PC-3 (cell line): ENCODE measurements at places on chromosomes 1 and 21. TPM values are rescaled to one million over a fixed set of nuclear protein-coding genes. Genes with fewer than 3 reads are reported as not detected.

ZNF593OS gene
- not detected in 2 replicates for total RNA-seq

HSPB7 gene
- total RNA-seq = not detected in 2 replicates

DNA sequence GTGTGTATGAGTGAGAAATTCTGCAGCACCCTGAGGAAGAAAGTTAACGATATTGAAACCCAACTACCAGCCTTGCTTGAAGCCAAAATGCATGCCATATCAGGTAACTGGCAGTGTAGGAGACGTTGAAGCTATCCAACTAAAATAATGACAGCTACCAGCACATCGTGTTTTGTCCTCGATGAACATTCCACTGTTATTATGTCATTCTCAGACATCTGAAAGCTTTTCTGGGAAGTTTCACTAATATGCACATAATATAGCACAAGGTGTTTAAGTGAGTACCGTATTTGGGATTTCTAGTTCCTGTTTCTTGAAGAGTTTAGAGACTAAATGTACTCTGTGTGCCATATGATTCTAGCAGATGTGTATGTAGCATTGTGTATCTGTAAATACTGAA, 173.5 kb downstream of the DISC1 start:
- no peaks in the 10 kb centered on the region for H3K27me3 ChIP-seq
- H3K27ac ChIP-seq = no peak overlapping the region
- peak; percentile 40 for DNase-seq
- H3K4me1 ChIP-seq = peaks cover 10% of the 10 kb centered on the region
- H3K36me3 ChIP-seq = no peaks in the 10 kb centered on the region

- H3K4me1 ChIP-seq = peaks cover 27% of the 10 kb centered on the region
- 0 out of 2 replicates have a peak overlapping the region, but pooled peaks have one; percentile 1 for H3K27ac ChIP-seq
- H3K27me3 ChIP-seq = no peaks in the 10 kb centered on the region
- DNase-seq = no peak
- no peak overlapping the region for H3K4me3 ChIP-seq
These were observed 16.2 kb downstream of the CSRP1 start for GRCh38 chr1:201490708-201491131.

DNA sequence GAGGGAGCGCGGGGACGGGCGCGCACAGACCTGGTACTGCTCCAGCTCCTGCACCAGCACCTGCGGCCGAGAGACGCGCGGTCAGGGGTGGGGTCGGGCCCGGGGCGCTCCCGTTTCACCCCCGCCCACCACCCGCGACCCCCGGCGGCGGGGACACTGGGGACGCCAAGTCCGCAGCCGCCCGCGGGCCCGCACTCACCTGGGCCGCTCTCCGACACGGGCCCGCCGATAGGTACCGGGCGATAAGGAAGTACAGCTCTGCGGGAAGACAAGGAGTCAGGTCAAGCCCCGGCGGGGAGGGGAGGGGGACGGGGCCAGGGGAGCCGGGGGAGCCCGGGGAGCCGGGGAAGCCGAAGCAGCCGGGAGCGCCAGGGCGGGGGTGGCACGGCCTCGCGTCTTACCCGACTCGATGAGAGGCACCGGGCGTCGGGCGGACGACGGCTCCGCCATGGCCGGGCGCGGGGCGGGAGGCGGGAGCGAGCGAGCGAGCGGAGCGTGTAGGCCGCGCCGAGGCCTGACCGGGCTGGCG, 326 bp downstream of the BRWD1 start:
- peak overlapping the region; percentile 71; the same call in 1 of the 2 replicates for H3K27ac ChIP-seq
- no peaks in the 10 kb centered on the region for H3K27me3 ChIP-seq
- H3K4me3 ChIP-seq = peak overlapping the region; percentile 77
- peaks cover 10% of the 10 kb centered on the region; the same call in 1 of the 2 replicates for H3K36me3 ChIP-seq
- H3K4me1 ChIP-seq = peaks cover 20% of the 10 kb centered on the region
- DNase-seq = no peak

DNA sequence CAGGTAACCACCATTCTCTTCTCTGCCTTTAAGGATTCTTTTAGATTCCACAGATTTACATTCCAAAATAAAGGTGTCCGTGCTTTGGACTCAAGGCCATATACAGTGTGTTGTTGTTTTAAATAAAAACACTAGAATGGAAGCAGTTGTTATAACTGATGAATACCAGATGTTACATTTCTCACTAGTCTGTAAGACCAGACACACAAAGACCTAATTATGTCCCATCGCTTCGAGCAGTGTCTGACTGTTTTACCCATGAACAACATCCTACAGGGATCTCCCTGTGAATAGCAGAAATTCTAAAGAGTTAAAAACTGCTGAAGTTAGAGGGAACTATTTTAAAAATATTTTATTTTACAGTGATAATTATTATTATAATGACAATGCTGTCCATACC, 574.7 kb upstream of the ZP4 start:
- no peaks in the 10 kb centered on the region for H3K27me3 ChIP-seq
- no peaks in the 10 kb centered on the region for H3K36me3 ChIP-seq

- no peaks in the 10 kb centered on the region for H3K36me3 ChIP-seq
- H3K4me1 ChIP-seq = peaks cover 15% of the 10 kb centered on the region
- DNase-seq = peak; percentile 14
- no peak overlapping the region for H3K4me3 ChIP-seq
- no peaks in the 10 kb centered on the region for H3K27me3 ChIP-seq
These were observed 120.6 kb upstream of the RAVER2 start for GRCh38 chr1:64624218-64624713.

FMO4 gene
- total RNA-seq = 0.23 and 0.98 TPM in 2 replicates

DNA sequence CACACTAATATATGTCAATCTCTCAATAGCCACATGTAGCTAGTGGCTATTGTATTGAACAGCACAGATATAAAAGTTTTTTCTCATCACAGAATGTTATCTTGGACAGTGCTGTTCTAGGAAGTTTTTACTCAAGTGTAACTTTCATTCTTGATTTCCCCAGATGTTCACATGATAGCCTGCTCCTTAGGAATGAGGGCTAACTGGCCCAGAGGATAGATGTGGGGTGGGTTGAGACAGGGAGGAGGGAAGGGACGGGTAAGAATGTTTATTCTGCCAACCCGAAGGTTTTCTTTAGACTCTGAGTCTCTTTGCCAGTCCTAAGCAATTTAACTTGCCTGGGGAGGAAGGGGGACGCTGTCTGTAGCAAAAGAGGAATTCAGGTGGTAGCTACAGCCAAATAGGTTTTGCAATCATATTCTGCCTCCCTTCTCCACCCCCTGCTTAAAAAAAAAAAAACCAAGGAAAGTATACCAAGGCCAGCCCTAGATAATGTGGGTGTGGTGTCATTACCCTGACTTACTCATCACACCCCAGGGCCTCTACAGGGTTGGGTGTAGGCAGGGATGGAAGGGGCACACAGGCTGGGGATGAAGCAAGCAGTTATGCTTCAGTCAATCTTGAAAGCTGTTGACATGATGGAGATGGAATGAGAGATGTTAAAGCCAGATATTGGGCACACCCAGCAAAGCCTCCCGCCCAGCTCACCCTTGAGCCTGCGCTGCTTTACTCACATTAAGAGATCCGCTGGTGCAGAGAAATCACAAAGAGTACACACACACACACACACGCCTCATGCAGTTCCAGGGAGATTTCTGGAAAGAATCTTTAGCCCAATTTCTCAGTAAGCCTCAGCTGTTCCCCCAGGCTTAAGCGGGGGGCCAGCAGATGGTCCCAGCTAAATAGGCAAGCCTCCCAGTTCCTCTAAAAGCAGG, 59.9 kb downstream of the PLXNA2 start:
- peak overlapping the region; percentile 91 for H3K27ac ChIP-seq
- H3K4me1 ChIP-seq = peaks cover 82% of the 10 kb centered on the region
- H3K36me3 ChIP-seq = no peaks in the 10 kb centered on the region
- H3K4me3 ChIP-seq = peak overlapping the region; percentile 29; the same call in 1 of the 2 replicates

MYCL gene
- 4.0 and 6.6 TPM in 2 replicates for total RNA-seq

DNA sequence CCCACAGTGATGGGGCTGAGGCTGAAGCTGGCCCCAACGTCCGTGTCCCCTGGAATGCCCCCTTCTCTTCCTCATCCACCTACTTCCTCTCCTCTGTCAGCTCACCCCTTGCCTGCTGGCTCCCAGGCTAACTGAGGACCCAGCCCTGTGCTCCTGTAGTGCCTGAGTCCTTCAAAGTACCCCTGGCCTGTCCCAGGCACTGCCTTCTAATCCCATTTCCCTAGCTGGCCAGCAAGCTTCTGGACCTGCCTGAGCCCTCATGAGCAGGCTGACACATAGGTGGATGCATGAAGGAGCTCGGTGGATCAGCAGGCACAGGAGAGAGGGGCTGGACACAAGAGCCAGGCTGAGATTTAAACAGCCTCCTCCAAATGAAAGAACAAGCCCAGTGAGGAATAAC, 650.8 kb downstream of the NPHP4 start:
- H3K4me1 ChIP-seq = no peaks in the 10 kb centered on the region
- H3K27me3 ChIP-seq = no peaks in the 10 kb centered on the region
- H3K4me3 ChIP-seq = no peak overlapping the region
- no peak for DNase-seq
- H3K36me3 ChIP-seq = no peaks in the 10 kb centered on the region

- peaks cover 23% of the 10 kb centered on the region for H3K4me1 ChIP-seq
- H3K4me3 ChIP-seq = no peak overlapping the region
- H3K27ac ChIP-seq = no peak overlapping the region
- no peaks in the 10 kb centered on the region for H3K27me3 ChIP-seq
- DNase-seq = peak; percentile 4
- H3K36me3 ChIP-seq = no peaks in the 10 kb centered on the region
These were observed 296.8 kb downstream of the TPR start for GRCh38 chr1:186078245-186078644.

DNA sequence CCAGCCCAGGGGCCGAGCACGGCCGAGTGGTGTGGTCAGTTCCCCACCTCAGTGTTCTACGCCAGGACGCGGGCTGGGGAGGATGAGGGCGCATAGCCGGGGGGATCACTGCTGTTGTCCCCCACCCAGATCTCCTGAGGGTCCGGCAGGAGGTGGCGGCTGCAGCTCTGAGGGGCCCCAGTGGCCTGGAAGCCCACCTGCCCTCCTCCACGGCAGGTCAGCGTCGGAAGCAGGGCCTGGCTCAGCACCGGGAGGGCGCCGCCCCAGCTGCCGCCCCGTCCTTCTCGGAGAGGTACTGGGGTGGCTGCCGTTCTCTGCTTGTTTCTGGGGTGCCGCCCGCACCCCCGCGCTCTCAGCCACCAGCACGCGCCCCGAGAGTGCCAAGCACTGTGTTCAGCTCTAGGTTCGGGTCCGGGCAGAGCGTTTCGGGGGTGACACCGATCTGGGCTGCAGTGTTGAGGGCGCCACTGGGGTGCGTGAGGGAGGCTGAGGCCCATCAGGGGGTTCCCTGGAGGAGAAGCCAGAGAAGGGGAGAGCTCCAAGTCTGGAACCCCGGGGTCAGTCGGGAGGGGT, 17.4 kb downstream of the SAMD11 start:
- peaks cover 22% of the 10 kb centered on the region for H3K4me1 ChIP-seq
- H3K27ac ChIP-seq = no peak overlapping the region
- no peaks in the 10 kb centered on the region for H3K36me3 ChIP-seq
- H3K27me3 ChIP-seq = peaks cover 27% of the 10 kb centered on the region
- DNase-seq = no peak
- H3K4me3 ChIP-seq = peak overlapping the region; percentile 65

DNA sequence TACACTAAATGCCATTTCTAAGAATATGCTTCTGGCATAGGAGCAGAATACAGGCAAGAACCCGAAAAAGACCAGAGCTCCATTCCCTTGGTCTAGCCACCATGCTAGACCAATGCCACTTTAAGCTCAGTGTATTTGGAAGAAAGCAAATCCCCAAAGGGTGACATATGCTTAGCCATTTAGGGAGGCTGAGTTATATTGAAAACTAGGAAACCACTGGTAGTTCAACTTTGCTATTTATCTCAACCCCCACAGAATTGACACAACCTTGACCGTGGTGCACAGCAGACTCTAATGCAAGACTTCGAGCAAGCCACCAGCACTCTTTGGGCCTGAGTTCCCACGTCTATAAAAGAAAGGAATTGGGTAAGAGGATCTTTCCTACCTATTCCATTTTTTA, 167.9 kb downstream of the ADSS2 start:
- H3K27me3 ChIP-seq = no peaks in the 10 kb centered on the region
- no peak for DNase-seq
- H3K4me3 ChIP-seq = no peak overlapping the region
- peaks cover 14% of the 10 kb centered on the region for H3K4me1 ChIP-seq
- no peaks in the 10 kb centered on the region for H3K36me3 ChIP-seq
